ENCODE measurements at places on chromosomes 5 and 9.

GRCh38 chr5:122073018-122073417 lies 5.0 kb downstream of the LOX start:
- no peak for DNase-seq

- no peak for DNase-seq
These were observed 28.8 kb downstream of the MLLT3 start for GRCh38 chr9:20593537-20593936.

GRCh38 chr9:87592554-87593358 lies 95.1 kb downstream of the DAPK1 start:
- DNase-seq: no peak

DNA sequence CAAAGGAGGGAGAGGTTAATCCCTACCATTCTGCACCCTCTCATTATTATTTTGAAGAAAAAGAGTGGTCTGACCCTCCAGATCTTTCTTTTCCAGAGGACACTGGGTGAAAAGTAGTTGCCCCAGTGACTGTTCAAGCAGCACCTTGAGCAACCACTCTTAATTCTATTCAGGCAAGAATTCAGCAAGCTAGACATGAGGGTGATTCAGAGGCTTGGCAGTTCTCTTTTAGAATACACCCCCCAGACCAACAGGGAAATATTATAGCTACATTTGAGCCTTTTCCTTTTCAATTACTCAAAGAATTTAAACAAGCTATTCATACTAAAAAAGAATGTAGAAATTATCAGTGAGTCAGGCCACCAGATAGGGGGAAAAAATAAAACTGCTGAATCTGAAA lies 178.3 kb downstream of the MRPS30 start:
- no peak for DNase-seq

DNA sequence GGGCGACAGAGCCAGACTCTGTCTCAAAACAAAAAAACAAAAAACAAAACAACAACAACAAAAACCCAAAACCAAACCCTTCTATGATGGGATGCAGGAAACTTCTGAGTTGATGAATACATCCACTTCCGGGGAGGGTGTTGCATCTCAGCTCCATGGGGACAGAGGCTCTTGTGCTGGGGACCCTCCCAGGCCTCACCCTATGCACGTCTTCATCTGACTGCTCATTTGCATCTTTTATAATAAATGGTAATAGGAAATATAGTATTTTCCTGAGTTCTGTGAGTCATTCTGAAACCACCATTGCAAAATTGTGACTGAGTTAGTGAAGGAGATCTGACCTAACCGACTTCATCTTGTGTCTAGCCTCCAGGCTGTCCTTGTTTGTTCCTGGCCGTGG lies 109.5 kb upstream of the SLC28A3 start:
- no peak for DNase-seq

All from COR-L47 (cell line).